ENCODE measurements at places on chromosomes 13 and 19.

DNA sequence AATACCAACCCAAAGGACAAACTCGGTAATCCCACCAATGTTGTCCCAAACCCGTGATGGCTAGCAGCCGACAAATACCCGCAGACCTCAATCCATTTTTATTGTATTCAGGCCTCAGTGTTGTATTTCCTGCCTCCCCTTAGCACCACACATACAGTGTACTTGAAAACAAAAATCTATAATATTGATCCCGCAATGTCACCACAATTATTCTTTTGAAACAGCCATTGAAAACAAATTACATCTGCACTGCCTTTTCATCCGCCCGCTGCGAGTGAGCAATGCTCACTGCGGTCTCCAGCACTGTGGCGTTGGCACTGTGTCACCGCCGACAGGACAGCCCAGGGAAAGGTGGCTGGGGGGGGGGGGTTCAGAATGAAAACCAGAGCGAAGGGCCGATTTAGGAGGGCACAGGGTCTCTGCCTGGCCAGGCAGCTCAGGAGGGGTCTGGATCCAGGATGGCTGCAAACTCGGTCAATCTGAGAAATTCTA, 385.8 kb upstream of the ZNF507 start:
- DNase-seq = no peak

DNA sequence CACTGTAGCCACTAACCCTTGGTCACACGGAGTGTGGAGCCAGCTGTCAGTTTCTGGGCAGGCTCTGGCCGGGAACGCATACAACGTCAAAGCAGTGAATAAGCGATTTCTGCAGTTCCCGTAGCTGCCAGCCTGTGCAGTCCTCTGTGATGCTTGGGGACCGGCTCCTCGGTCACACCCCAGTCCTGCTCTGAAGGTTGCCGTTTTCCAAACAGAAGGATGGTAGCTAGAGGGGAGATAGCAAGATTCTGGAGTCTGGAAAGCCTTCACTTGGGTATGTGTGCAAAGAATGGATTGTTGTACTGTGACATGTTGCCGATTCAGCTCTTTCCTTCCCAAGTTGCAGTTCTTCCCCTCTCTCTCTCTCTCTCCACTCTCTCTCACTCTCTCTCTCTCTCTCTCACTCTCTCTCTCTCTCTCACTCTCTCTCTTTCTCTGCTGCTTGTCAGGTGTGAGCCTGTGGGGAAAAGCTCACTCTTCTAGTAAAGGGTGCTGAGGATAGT, 38.7 kb upstream of the C1QTNF9 start:
- no peak for DNase-seq

GRCh38 chr19:33194532-33194885, 379 bp downstream of the LRP3 start:
- DNase-seq = no peak

- DNase-seq = no peak
These were observed 280.1 kb upstream of the TMTC4 start for GRCh38 chr13:100954430-100955305.

GRCh38 chr13:44549476-44549875, 26.7 kb downstream of the TSC22D1 start:
- DNase-seq = no peak

DNA sequence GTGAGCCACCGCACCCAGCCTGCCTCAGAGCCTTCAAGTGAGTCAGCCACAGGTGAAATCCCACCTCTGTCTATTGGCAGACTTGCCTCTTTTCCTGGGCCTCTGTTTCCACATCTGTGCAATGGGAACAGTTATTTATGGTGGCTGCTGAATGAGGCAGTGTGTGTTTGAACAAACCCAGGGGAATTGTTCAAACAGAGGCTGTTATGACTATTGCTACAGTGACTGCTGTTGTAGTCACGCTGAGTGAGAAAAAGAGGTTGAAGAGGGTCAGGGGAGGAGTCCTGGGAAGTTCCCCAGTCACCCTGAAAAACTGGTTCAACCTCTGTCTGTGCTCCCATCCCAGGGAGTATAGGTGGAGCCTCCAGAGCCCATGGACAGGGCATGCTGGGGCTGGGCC, at the start of gene CEACAM19:
Gene CEACAM19, plus strand, starts transcription at position 83 of the 400 bp plus-strand sequence. CDS start 450 bp downstream, outside the sequence.
- DNase-seq = no peak

GRCh38 chr19:3387645-3388589, 21.5 kb downstream of the NFIC start:
- DNase-seq = no peak

GRCh38 chr13:62246581-62246980, 830.9 kb upstream of the PCDH20 start:
- DNase-seq = no peak

DNA sequence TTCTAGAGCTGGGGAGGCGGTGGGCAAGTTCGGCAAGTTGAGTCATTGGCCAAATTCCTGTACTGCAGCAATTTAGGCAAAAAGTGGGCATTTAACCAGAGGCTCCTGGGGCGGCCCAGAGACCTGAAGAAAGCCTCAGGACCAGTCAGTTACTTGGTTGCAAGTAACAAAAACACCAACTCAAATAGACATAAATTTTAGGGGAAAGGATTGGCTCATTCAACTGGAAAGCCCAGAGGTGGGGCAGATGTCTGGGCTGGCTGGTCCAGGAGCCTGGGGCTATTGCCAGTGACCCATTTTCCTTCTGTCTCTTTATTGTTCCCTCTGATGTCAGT, 97.1 kb downstream of the SIPA1L3 start:
- DNase-seq = no peak

DNA sequence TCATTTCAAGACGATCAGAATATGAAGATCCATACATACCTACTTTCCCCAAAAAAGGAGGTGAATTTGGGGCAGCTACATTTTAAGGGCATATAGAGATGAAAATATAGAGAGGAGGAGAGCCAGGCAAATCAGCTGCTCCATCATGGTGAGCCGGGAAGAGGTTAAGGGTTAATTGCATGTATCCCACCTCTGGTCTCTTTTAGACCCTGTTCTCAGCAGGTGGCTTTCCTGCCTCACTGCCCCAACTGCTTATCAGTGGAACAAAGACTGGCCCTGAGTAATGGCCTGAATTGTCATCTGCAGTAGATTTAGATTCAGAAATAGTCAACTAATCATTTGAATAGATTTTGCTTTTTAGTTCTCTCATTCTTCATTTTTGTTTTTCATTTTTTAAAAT, 206.6 kb downstream of the SPRY2 start:
- no peak for DNase-seq

GRCh38 chr19:6248844-6249243, 30.9 kb downstream of the MLLT1 start:
- no peak for DNase-seq

DNA sequence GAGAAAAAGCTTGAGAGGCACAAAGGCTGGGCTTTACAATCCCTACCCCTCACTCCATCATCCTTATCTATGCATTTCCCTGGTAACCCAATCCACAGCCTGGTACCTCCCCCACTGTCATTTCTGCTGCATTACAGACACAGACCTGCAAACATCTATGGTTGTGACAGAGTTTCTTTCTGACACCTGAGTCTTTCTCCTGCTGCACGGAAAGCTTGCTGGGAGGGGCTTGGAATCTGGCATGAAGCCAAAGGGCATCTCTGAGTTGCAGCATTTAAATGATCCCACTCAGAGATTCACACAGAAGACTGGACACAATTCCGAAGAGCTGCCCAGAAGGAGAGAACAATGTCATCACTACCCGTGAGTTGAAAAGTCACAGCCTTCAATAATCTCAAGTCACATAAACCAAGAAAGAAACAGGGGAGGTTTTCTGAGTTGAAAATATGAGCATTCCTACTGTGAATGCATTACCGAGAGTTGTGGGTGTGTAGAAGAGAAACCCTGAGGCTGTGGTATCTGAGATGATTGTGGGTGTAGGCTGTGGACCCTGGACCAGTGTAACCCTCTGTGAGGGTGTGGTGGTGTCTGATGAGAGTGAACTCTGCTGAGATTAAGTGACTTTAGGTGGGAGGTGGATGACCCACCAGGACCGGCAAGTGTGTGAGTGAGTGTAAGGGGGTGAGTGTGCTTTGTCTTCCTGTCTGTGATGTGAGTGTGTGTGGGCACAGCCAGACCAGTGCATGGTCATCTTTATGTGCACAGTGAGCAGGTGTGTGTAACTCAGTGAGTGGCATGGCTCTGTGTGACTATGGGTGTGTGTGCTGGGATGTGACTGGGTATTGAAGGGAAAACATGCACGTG, at the start of gene LGALS14:
Gene LGALS14, plus strand, starts transcription at position 301 of the 864 bp plus-strand sequence. Its CDS starts 48 bp downstream, at position 349.
- DNase-seq = no peak

- DNase-seq = no peak
These were observed 1.9 kb upstream of the BCL3 start for GRCh38 chr19:44746616-44746945.

DNA sequence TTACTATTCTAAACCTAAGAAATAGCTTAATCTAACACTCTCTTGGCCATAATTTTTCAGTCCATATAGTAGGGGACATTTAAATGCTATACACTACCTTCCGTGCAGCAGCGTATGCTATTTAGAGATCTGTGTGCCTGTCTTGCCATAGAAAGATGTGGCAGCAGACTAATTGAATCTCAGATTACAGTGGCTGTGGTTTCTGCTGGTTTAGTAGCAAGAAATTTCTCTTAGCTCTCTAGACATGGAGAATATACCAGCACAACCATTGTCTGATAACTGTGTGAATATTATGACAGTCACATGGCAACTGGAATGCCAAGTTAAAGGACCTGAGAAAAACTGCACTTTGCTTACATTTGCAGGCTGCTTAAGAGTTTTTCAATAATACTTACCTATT, 672.4 kb upstream of the MIR17HG start:
- no peak for DNase-seq

- DNase-seq = no peak
These were observed 100.9 kb downstream of the NDFIP2 start for GRCh38 chr13:79581870-79582315.

DNA sequence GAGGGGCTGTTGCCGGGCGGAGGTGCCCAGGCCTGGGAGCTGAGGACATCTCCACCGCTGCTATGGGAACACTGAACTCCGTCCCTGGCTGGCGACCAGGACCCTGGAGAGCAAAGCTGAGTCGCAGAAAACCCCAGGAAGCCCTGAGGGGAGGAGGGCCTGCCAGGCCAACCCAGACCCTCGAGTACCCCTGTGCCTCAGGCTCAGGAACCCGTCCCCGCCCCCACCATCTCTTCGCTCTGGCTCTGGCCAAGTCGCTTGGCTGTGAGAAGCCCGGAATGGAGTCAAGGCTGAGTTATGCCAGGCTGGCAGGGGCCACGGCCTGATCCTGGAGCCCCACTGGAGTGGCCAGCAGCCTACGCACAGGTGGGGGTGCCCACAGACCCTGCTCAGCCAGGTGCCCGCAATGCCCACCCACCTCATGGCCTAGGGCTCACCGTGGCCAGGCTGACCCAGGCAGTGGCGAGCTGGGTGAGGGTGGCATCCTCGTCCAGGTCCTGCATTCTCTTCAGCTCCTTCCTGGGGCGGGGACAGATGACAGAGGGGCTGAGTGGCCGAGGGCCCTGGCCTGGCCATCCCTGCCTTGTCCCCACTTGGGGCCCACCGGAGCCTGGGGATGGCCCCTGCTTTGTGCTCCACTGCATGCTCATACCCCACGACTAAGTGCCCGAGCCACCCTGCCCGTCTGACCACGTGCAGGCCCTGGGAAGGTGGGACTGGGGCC, 8.5 kb upstream of the CERS1 start:
- no peak for DNase-seq

DNA sequence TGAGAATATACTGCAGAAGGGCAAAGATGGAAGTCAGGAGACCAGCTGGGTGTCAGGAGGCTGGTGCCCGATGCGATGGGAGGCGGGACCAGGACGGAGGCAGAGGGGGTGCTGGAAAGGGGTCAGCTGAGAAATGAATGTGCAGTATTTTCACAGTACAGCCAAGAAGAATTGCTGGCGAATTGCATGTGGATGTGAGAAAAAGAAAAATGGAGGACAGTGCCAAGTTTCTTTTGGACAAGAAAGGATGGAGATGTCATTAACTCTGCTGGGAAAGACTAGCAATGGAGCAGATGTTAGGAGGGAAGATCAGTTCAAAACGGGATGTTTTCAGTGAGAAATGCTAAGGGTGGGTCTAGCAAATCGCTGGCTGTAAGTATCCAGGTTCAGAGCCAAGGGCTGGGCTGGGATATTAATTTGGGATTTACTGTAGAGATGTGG, 7.0 kb downstream of the CRYL1 start:
- no peak for DNase-seq

DNA sequence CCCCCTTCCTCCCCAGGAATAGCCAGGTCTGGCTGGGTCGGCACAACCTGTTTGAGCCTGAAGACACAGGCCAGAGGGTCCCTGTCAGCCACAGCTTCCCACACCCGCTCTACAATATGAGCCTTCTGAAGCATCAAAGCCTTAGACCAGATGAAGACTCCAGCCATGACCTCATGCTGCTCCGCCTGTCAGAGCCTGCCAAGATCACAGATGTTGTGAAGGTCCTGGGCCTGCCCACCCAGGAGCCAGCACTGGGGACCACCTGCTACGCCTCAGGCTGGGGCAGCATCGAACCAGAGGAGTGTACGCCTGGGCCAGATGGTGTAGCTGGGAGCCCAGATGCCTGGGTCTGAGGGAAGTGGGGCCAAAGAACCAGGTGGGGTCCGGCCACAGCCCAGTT, 3.2 kb downstream of the KLK2 start:
- DNase-seq = no peak

- DNase-seq = no peak
These were observed 66.8 kb upstream of the RAP2A start for GRCh38 chr13:97367016-97367822.

DNA sequence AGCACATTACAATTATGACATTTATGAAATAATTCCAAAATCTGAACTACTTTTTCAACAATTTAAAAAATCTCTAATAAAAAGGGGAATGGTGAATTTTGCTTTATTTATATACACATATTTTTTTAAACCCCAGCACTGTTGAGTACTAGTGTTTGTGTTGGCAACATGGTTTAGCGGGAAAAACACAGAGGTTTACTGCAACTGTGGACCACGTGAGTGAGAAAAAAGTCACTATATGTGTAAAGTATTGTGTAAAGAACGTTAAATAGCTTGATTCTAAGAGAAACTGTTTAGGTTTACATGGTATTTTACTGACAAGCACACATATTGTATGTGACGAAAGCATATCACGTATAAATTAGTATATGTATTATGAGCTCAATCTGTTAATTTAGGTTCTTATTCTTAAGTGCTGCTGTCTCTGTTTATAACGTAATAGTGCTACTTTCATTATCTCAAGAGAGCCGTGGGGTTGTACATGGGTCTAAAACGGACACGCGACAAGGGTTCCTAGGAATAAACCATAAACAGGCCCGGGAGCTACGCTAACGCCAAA, 617 bp downstream of the SKA3 start:
- DNase-seq = no peak

GRCh38 chr13:36829753-36830152, 10.7 kb downstream of the RFXAP start:
- DNase-seq = no peak

DNA sequence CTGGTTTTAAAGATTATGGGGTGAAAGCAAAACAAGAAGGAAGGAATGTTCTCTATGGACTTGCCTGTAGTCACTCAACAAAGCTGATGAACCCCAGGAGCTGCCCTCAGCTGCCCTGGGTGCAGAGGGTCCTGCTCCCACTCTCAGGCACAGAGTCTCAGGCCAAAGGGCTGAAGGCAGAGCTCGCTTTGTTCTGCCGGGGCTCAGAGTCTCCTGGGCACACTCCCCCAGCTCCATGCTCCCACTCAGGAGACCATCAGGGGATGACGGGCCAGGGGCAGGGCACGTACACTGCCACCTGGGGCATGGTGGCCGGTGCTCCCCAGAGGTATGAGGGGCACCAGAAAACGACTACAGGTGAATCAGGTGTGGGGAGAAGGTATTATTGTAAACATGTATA, 46.8 kb upstream of the SPACA7 start:
- DNase-seq = no peak

All from activated naive CD8-positive, alpha-beta T cell treated with anti-CD3 and anti-CD28 coated beads, Interleukin-2, amount 50 U/mL, for 16 hours (primary cell).